Activated T-cell treated with anti-CD3 and anti-CD28 coated beads, Interleukin-2, amount 50 U/mL, for 72 hours (primary cell): ENCODE measurements at places on chromosomes 2 and 18. TPM values are rescaled to one million over a fixed set of nuclear protein-coding genes. Genes with fewer than 3 reads are reported as not detected.

The RAB31 gene
- 0.42 TPM for total RNA-seq

The IL1R2 gene
- total RNA-seq = 8.2 TPM

The SKOR2 gene
- total RNA-seq = 0.70 TPM

The RIT2 gene
- total RNA-seq = not detected

GRCh38 chr18:68456985-68457384, 257.9 kb downstream of the TMX3 start:
- no peak for DNase-seq
- no peaks in the 10 kb centered on the region for H3K27me3 ChIP-seq
- H3K4me3 ChIP-seq = no peak overlapping the region

DNA sequence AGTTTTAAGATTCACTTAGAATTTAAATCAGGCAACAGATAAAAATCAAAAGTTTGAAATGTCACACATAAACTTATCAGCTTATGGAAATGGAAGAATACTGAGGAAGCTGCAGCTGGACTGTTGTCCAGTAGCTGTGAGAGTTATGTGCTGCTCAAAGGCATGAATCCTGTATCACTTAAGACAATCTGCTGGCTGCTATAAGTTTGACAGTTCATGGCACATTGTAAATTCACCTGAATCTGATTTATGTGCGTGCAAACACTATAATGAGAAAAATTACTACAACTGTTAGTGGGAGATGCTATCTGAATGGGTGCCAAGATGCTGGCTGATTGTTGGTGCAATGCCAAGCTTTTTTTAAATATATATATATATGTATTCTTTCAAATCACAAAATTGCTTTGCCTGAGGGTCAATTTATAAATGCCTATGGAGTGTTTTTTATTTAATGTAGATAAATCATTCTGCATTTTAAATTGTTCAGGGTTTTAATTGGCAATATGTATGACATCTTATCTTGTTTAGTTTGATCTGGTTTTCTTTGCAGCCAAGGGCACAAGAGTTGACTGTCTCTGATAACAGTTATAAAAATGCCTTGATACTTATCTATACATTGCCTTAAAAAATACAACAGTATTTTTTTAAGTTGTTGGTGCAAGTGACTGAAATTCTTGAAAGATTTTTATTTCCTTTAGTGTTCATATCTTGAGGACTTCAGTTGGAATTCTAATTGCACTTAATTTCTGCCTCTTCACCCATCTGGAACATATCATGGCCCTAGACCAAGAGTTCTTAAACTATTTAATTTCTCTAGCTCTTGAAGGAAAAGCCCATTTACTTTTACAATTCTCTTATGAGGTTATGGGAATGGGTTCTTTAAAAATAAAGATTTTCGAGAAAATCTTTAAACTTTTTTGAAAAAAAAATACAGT, 48.7 kb downstream of the CAVIN2 start:
- DNase-seq = no peak
- no peak overlapping the region for H3K27ac ChIP-seq
- no peaks in the 10 kb centered on the region for H3K27me3 ChIP-seq
- H3K36me3 ChIP-seq = no peaks in the 10 kb centered on the region
- no peak overlapping the region for H3K4me3 ChIP-seq
- H3K4me1 ChIP-seq = no peaks in the 10 kb centered on the region

- no peak overlapping the region for H3K27ac ChIP-seq
- DNase-seq = no peak
- H3K4me3 ChIP-seq = no peak overlapping the region
- H3K27me3 ChIP-seq = no peaks in the 10 kb centered on the region
- H3K36me3 ChIP-seq = no peaks in the 10 kb centered on the region
These were observed 503.7 kb downstream of the ADCYAP1 start for GRCh38 chr18:1408376-1408775.

DNA sequence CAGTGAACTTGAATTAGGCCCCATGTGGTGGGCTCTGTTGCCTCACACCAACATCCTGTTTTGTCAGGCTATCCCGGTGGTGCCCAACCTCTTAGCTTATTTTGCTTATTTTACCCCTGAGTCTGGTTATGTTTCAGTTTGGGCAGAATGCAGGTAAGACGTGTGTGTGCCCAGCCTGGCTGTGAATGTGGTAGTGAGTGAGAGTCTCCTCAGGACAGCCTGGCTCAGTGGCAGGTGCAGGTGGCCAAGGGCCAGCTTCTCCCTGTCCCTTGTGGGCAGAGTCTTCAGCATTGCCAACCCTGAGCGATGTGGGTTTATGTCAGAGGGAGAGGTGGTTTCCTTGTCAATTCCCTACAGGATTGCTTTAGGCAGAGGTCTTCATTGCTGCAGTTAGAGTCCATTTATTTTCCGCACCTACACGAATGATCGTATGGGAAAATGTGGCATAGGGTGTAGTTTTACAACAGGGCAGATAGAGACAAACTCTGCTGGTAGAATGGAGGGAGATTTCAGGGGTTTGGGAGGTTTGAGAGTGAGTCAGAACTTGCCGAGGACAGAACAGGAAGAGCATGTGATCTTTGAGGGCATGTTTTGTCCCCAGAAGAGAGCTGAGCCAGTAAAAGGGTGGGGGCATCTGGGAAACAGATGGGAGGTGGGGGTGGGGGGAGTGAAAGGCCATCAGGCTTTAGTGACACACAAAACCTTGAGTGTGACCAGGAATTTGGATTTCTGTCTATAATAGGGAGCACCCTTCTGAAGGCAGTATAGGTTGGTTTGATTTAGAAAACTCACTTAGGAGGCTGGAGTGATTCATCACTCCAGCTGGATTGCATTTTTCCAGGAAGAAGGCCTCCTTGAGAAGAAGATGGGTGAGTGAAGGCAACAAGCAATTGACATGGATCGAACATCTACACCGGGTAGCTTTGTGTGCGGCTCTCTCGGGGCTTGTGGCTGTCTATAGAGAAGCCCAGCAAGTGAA, 156.2 kb upstream of the CELF4 start:
- DNase-seq = no peak
- H3K4me3 ChIP-seq = no peak overlapping the region
- no peaks in the 10 kb centered on the region for H3K4me1 ChIP-seq
- H3K27ac ChIP-seq = no peak overlapping the region
- H3K27me3 ChIP-seq = no peaks in the 10 kb centered on the region

DNA sequence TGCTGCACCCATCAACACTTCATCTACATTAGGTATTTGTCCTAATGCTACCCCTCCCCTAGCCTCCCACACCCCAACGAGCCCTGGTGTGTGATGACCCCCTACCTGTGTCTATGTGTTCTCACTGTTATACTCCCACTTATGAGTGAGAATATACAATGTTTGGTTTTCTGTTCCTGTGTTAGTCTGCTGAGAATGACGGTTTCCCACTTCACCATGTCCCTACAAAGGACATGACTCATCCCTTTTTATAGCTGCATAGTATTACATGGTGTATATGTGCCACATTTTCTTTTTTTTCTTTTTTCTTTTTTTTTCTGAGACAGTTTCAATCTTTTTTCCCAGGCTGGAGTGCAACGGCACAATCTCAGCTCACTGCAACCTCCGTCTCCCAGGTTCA, 284.1 kb upstream of the CYP26B1 start:
- H3K36me3 ChIP-seq = peaks cover 8% of the 10 kb centered on the region
- H3K27me3 ChIP-seq = no peaks in the 10 kb centered on the region
- DNase-seq = no peak
- no peak overlapping the region for H3K4me3 ChIP-seq
- H3K27ac ChIP-seq = no peak overlapping the region

- H3K36me3 ChIP-seq = no peaks in the 10 kb centered on the region
- H3K27me3 ChIP-seq = peaks cover 8% of the 10 kb centered on the region
- no peaks in the 10 kb centered on the region for H3K4me1 ChIP-seq
- DNase-seq = no peak
- no peak overlapping the region for H3K4me3 ChIP-seq
These were observed 87.7 kb downstream of the LYPD6 start for GRCh38 chr2:149418065-149418464.

GRCh38 chr2:138239902-138240491, 261.6 kb upstream of the SPOPL start:
- no peak overlapping the region for H3K27ac ChIP-seq
- H3K4me1 ChIP-seq = no peaks in the 10 kb centered on the region
- H3K27me3 ChIP-seq = no peaks in the 10 kb centered on the region

- H3K27ac ChIP-seq = no peak overlapping the region
- no peak for DNase-seq
- H3K4me3 ChIP-seq = no peak overlapping the region
- no peaks in the 10 kb centered on the region for H3K4me1 ChIP-seq
- no peaks in the 10 kb centered on the region for H3K27me3 ChIP-seq
These were observed 108.9 kb downstream of the THSD7B start for GRCh38 chr2:136874258-136874657.

- H3K27ac ChIP-seq = no peak overlapping the region
- no peaks in the 10 kb centered on the region for H3K27me3 ChIP-seq
- no peaks in the 10 kb centered on the region for H3K36me3 ChIP-seq
- no peak for DNase-seq
These were observed 174.2 kb upstream of the LHCGR start for GRCh38 chr2:48929571-48930301.

GRCh38 chr2:149902081-149902480, 314.5 kb upstream of the MMADHC start:
- no peaks in the 10 kb centered on the region for H3K36me3 ChIP-seq
- H3K27ac ChIP-seq = no peak overlapping the region
- H3K4me1 ChIP-seq = no peaks in the 10 kb centered on the region

- DNase-seq = no peak
- no peaks in the 10 kb centered on the region for H3K27me3 ChIP-seq
- peak overlapping the region; percentile 100 for H3K4me3 ChIP-seq
- H3K36me3 ChIP-seq = peaks cover 5% of the 10 kb centered on the region
These were observed 709 bp downstream of the UGP2 start for GRCh38 chr2:63842149-63843061.

GRCh38 chr2:238631491-238632180, 204.9 kb downstream of the ASB1 start:
- no peak for DNase-seq
- no peak overlapping the region for H3K4me3 ChIP-seq
- H3K36me3 ChIP-seq = no peaks in the 10 kb centered on the region
- peaks cover 5% of the 10 kb centered on the region for H3K27me3 ChIP-seq
- H3K4me1 ChIP-seq = no peaks in the 10 kb centered on the region
- no peak overlapping the region for H3K27ac ChIP-seq

GRCh38 chr2:150612957-150613710, 125.7 kb upstream of the RND3 start:
- no peaks in the 10 kb centered on the region for H3K4me1 ChIP-seq
- no peak for DNase-seq
- no peak overlapping the region for H3K27ac ChIP-seq
- no peaks in the 10 kb centered on the region for H3K27me3 ChIP-seq
- H3K36me3 ChIP-seq = no peaks in the 10 kb centered on the region

DNA sequence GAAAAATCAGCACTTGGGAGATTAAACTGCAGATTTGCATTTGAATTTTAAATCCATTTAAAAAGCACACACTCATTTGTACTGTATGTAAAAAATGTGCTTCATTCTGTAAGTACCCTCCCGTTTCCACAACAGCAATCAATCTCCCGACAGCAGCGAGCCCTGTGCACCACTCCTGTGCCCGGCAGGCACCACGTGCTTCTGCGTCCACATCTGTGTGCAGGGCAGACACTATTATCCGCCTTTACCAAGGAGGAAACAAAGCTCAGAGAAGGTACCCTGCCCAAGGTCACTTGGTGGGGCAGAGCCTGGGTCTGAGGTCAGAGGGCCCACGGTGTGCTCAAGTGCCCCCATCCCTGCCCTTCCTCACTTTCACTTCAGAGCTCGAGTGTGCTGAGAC, 7.5 kb downstream of the HSBP1L1 start:
- peaks cover 23% of the 10 kb centered on the region for H3K36me3 ChIP-seq
- no peak overlapping the region for H3K27ac ChIP-seq
- H3K4me1 ChIP-seq = peaks cover 10% of the 10 kb centered on the region
- no peaks in the 10 kb centered on the region for H3K27me3 ChIP-seq

DNA sequence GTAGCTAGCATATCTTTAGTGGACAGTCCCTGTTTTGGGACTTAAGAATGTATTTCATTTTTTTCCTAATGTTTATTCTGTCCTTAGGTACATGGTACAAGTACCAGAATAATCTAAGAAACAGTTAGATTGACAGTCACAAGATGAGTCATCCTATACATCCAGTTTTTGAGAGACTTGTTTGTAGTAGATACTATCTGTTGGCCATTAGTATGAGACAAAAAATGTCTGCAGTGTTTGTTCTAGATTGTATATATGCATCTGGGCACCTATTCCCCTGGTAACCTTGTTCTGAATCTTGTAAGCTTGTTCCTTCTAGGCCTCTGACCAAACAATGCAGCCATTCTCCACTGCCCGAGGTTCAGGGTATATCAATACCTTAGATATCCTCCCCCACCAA, 1343.5 kb downstream of the SUCLG1 start:
- no peak for DNase-seq
- no peaks in the 10 kb centered on the region for H3K36me3 ChIP-seq
- no peak overlapping the region for H3K4me3 ChIP-seq
- no peaks in the 10 kb centered on the region for H3K4me1 ChIP-seq
- H3K27me3 ChIP-seq = no peaks in the 10 kb centered on the region
- H3K27ac ChIP-seq = no peak overlapping the region

DNA sequence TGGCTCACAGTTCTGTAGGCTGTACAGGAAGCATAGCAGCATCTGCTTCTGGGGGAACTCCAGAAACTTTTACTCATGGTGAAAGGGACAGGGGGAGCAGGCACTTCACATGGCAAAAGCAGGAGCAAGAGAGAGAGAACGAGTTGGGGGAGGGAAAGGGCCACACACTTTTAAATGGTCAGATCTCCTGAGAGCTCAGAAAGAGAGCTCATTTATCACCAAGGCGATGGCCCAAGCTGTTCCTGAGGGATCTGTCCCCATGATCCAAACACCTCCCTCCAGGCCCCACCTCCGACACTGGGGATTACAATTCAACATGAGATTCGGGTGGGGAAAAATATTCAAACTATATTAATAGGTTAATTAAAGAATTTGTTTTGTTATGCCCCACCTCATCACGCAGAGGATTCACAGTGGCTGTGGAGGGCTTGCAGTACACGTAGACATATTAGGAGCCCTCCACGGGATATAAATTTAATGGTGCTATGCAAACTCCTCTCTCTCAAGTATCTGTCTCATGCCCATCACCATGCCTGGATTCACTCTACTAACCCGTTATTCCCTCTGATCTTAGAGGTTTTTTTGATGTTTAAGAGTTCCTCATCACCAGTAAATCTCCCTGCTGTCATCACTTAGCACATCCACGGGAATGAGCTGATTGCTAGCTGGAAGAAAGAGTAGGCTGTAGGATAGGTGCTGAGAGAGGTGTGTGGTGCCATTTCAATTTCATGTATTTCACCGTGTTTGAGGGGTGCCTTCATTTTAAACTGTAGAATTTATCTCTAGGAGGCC, 84.5 kb upstream of the ARHGAP28 start:
- H3K27ac ChIP-seq = no peak overlapping the region
- no peaks in the 10 kb centered on the region for H3K4me1 ChIP-seq
- DNase-seq = no peak

DNA sequence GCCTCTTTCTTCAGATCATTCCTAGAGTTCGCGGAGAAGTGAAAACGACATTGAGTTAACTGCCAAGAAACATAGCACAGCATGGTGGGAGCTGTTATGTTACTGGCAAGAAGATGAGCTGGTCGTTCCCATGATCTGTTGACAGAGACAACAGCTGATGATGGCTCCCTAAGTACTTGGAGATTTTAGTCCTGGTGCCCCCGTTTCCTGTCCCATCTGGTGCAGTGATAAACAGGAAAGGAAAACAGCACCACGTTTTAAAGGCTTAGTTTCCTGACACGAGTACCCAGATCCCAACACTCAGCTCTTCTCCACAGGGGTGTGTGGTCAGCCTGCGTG, 56.4 kb upstream of the KCNG2 start:
- H3K27ac ChIP-seq = peak overlapping the region; percentile 72
- no peaks in the 10 kb centered on the region for H3K27me3 ChIP-seq
- no peaks in the 10 kb centered on the region for H3K4me1 ChIP-seq
- no peak for DNase-seq
- H3K36me3 ChIP-seq = peaks cover 34% of the 10 kb centered on the region
